ENCODE measurements at places on chromosomes 4 and X.

DNA sequence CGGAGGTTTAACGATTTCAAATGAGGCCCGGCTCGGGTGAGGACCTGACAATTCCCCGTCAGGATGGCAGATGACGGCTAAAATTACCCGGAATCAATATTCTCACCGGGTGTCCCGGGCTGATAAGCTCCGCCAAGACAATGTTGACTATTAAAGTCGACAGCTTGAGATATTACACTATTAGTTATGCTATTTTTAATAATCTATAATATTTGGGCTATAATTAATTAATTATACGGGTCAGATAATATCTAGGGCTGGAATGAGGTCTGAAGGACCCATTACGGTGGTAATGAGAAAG, 9.4 kb upstream of the NKX1-1 start:
- no peak for DNase-seq

DNA sequence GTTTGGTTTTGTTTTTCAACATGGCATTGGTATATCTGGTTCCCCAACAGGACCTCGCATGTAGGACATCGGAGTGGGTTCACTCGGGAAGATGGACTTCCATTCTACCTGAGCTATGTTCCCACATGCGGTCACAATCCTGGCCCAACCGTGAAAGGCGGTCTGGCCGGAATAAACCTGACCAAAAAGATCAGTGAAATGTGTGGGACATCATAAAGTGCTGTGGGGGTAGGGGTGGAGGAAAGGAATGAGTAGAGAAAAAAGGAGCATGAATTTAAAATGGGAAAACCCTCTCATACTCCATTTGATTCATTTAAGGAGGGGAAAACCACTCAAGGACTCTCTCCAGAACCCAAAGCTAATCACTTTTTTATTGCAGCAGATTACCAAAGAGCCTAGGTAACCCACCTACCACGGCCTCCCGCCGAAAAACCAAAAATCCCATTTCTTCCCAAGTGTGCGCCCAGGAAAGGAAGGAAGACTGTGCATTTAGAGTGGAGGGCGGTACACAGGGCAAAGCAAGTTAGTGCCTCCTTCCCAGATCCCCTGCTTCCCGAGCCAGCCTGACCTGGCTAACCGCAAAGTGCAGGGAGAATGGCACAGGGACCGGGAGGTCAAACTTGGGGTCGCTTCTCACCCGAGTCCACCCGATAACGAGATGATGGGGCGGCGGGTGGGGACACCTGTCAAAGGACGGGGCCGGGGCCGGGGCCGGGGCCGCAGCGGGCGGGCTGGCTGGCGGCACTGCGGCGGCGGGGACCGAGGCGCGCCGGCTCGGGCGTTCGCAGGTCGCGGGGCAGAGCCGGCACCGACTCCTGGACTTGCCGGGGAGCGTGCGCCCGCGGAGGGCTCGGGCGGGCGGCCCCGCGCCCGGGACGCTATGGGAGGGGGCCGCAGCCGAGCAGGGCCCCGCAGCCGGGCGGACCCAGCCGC, 669 bp downstream of the TMEM150C start:
- no peak for DNase-seq

DNA sequence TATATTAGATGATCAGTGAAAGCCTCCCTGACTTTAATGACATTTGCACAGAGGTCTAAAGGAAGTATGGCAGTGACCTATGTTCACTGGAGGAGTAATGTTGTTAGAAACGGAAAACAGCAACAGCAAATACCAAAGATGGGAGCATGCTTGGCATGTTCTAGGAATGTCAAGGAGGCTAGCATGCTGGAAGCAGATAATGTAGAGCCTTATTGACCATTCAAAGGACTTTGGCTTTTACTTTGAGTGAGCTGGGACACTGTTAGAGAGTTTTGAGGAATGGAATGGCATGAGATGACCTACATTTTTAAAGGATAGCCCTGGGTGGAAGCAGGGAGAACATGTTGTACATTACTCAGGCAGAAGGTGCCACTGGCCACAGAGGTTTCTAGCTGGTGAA, 6.0 kb downstream of the RPA4 start:
- no peak for DNase-seq

GRCh38 chr4:57059890-57060716, 50.1 kb downstream of the IGFBP7 start:
- no peak for DNase-seq

GRCh38 chr4:23333946-23334878, 555.6 kb downstream of the PPARGC1A start:
- peak; percentile 85 for DNase-seq

GRCh38 chr4:73734530-73735001, 5.8 kb upstream of the CXCL8 start:
- DNase-seq: no peak

- no peak for DNase-seq
Measured at GRCh38 chr4:82739287-82740190, 59.1 kb downstream of the SCD5 start.

- DNase-seq: no peak
Measured at GRCh38 chr4:113633467-113633866, 128.1 kb downstream of the CAMK2D start.

Data from DMS153 (cell line).